ENCODE measurements at places on chromosomes 13 and 19. TPM values are rescaled to one million over a fixed set of nuclear protein-coding genes. Genes with fewer than 3 reads are reported as not detected.

VN1R2 gene
- total RNA-seq: not detected

DNA sequence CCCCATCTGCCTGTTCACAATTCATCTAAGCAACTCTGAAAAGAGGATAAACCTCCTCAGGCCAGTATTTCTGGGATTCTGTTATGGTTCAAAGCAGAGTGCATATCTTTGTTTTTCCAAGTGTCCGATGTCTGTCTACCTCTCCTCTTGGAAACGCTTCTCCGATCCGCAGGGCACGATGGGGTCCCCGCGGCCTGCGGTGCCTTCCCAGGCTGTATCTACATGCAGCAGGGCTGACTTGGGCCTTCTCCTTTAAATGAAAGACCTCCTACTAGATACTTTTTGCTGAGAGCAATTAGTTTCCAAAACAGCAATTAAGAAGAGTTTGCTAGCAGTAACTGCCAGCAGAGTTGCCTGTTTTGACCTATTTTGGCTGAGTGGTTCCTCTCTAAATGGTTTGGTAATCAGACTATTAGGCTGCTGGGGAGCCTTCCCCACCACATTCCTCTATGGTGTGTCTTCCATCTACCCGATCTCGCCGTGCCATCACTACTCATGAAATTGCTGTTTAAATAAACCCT lies 23.5 kb downstream of the COL4A2 start:
- DNase-seq: no peak

PPFIA3 gene
- total RNA-seq: 1.6 TPM

PPM1N gene
- total RNA-seq: 1.1 TPM

GPR183 gene
- 45.1 TPM for total RNA-seq

PGLYRP2 gene
- total RNA-seq: 0.08 TPM

DNA sequence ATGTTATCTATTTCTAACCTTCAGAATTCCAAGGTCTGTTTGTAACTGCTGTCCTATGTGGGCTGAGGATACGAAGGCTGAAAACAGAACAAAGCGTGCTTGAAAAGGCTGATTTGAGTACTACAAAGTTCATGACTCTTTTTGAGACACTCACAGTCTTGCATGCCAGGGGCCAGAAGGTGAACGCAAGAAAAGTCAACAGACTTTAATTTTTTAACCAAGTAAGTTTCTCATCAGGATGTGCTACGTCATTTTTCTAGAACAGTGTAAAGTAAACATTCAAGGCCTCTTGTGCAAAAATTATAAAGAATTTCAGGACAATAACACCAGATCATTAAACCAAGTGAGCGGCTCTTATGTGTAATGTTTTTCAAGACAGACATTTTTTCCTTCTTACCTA lies 163.5 kb downstream of the COG6 start:
- DNase-seq: no peak

DNA sequence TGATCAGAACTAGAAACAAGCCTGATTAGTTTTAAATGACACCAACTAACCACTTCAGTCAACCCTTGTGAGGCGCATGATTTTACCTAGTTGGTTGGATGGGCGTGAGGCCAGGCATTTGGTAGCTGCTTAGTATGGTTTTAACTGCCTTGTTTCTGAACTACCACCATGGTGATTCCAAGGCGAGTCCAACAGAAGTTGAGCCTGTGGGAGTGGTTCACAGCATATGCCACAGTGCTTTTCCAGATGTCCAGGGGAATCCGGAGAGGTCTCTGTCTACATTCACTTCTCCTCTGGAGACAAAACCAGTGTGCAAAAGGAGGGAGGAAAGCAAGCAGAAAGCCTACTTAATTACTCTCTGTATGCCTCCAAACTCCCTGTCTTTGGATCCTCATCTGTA lies 524.1 kb downstream of the GPC6 start:
- DNase-seq: no peak

Data from activated CD4-positive, alpha-beta T cell treated with anti-CD3 and anti-CD28 coated beads, Interleukin-2, amount 10 ng/mL, durations not matched to agents 7 days and 5 days (primary cell).